Activated naive CD8-positive, alpha-beta T cell treated with anti-CD3 and anti-CD28 coated beads for 36 hours (primary cell): ENCODE measurements at places on chromosomes 12 and 14. TPM values are rescaled to one million over a fixed set of nuclear protein-coding genes. Genes with fewer than 3 reads are reported as not detected.

The SSTR1 gene
- not detected for total RNA-seq

DNA sequence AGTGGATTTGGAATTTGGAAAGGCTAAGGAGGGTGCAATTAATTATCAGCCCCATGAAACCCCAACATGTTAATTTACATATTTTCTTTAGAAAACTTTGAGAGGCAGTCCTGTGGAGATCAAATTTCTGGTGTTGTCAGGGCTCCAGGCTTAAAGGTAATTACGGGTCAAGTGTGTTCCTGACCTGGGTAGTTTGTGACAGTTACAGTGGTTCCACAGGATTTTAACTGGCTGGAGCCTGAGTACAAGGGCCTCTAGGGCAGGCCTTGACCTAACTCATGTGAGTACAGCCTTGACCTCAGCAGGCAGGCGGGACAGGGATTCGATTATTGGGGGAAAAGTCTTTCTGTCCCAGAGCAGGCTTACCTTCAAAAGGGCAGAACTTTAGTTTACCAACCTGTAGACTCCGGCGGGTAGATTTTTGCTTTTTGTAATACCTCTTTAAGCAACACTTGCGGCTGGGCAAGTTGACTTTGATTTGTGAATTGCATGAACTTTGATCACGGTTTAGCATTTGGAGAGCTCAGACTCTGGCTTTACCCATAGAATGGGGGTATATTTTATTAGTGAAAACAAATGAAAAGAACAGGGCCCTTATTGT, 8.4 kb upstream of the PPTC7 start:
- DNase-seq, result no peak
- H3K4me3 ChIP-seq, result no peak overlapping the region
- peak overlapping the region; percentile 62 for H3K27ac ChIP-seq
- no peaks in the 10 kb centered on the region for H3K36me3 ChIP-seq
- peaks cover 17% of the 10 kb centered on the region for H3K4me1 ChIP-seq

GRCh38 chr14:55877942-55878341, 240.3 kb upstream of the PELI2 start:
- no peak overlapping the region for H3K4me3 ChIP-seq
- no peaks in the 10 kb centered on the region for H3K4me1 ChIP-seq
- no peak overlapping the region for H3K27ac ChIP-seq
- no peak for DNase-seq
- peaks cover 15% of the 10 kb centered on the region for H3K27me3 ChIP-seq

DNA sequence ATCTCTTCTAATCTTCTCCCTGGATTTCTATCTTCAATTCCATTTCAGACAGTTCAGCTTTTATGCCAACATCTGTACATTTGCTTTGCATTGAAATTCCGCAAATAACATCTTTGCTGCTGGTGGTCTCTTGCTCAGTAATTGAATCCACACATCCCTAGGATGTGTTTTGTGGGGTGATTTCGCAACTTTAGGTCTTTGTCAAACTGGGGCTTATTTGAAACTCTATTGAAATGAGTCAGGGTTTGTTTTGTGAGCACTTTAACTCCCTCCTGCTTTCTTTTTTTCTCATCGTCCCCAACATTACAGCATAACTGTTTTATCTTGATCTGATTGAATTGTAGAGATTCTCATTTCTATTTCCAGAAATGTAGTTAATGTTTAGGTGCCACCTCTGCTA, 404.3 kb downstream of the NPAS3 start:
- no peak overlapping the region for H3K4me3 ChIP-seq
- H3K27ac ChIP-seq, result no peak overlapping the region
- no peaks in the 10 kb centered on the region for H3K27me3 ChIP-seq
- H3K36me3 ChIP-seq, result no peaks in the 10 kb centered on the region
